ENCODE measurements at places on chromosomes 5 and 9.

DNA sequence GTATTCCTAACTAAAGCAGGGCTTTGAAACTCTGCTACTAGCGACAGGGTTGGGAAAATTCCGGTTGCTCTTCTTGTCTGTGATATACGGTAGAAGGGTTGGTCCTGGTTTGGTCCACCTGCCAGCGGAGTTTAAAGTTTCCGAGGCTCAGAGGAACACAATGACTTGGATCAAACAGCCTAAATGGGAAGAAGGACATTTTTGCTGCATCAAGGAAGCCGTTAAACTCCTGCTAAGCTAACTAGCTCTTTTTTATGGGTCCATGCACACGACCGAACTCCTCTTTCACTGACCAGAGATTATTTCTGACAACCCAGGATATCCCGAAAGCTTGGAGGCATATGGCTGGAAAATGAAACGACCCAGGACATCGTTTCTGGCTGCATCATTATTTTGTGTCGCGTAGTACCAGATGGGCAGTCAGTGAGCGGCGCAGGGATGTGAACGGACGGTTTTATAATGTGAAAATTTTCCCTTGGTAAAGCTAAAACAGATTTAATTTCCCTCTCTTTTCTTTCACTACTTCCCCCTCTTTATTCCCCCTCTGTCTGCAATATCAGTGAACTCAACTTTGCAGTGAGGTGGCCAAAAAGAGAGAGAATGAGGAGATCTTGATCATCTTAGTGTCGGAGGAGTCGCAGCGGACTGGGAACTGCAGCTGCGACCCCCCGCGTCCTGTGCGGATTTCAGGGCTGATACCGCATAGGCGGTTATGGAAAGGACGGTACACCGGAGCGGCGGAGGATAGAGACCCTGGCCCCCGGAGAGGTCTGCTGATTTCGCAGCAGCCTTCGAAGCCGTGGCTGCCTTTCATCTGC, at the start of gene LURAP1L:
TSS of gene LURAP1L (plus strand) at position 160 of the 818 bp plus-strand sequence. CDS start 696 bp downstream, outside the sequence.
- no peak for DNase-seq

GRCh38 chr9:19331877-19332276, 48.2 kb downstream of the RPS6 start:
- DNase-seq = no peak

DNA sequence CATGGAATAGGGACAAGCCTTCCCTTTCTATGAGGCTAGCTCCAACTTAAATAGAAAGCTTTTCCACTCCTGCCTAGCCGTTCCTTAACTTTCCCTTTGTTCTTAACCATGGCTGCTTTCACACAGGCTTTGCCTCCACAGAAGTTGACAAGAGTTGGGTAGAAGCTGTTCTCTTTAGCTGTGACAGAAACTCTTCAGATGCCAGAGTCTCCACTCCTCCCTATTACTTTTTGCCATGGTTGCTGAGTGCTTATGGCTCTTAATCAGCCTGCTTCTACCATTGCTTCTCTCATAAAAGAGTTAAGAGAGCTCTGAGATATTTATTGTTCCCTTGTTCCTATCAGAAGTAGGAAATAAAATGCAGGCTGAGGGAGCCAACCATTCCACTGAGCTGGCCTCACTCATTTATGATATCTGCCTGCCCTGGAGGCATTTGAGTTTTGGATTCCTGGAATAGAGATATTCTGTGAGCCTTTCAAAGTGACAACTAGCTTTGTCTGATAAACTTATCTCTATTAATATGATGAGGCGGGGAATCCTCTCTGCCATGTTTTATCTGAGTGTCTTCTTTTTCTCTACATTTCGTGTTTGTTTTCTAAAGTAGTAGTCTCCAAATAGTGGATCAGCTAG, 162.6 kb downstream of the DMAC1 start:
- no peak for DNase-seq

DNA sequence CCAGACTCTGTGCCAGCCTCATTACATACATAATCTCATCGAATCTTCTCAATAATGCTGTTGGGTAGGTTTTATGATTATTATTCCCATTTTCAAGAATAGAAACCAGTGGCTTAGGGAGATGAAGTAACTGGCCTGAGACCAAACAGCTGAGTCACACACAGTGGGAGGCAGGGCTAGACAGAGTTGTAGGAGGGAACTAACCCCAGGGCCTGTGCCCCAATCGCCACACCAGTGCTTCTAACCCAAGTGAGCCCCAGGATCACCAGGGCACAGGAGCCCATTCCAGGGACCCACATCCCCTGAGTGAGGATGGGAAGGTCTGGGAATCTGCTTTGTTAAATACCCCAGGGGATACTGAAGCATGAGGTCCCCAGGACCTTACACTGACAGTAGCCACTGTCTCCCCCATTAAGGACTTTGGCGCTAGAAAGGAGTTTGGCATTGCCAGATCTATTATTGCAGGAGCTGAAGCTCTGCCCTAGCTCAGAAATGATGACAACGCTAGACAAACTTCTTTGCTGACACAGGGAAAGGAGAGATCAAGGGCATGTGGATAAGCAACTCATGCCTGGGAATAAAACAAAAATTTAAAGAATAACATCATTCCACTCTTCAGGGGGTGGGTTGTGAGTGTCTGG, 63.8 kb upstream of the PPARGC1B start:
- no peak for DNase-seq

- DNase-seq = no peak
These were observed 577 bp downstream of the AP3S1 start for GRCh38 chr5:115842089-115842935.

DNA sequence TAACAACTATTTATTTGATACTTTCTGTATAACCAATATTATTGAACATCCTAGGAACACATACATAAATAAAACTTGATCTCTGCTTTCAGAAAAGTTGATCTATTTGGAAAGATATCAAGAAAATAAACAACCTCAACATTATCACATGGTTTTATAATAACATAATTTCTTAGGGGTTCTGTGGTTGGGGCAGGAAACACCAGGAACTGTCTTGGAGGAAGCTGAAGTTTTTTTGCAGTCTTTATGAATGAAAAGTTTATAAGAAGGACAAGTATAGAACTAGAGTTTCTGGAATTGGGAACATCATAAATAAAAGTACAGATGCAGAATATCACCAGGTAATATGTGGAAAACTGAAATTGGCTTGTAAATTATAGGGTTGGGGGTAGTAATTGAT, 296.1 kb downstream of the TAF11L14 start:
- no peak for DNase-seq

GRCh38 chr5:11675184-11675583, 229.1 kb downstream of the CTNND2 start:
- no peak for DNase-seq

DNA sequence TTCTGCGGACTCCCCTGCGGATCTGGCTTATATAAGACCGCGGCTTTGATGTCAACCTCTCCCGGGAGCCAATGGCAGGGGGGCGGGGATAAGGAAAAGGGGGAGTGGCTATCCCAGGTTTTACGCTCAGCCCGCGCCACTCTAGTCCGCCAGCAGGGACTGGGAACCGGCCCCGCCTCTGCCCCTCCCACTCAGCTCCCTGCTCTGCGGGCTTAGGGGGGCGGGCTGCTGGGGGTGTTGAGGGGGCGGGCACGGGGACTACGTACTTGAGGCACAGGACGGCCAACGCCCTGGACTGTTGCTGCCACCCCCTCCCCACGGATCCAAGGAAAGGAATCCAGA, at the start of gene HAND1:
TSS of gene HAND1 (minus strand) at position 4 of the 342 bp plus-strand sequence. CDS start 219 bp downstream, outside the sequence.
- DNase-seq = no peak

DNA sequence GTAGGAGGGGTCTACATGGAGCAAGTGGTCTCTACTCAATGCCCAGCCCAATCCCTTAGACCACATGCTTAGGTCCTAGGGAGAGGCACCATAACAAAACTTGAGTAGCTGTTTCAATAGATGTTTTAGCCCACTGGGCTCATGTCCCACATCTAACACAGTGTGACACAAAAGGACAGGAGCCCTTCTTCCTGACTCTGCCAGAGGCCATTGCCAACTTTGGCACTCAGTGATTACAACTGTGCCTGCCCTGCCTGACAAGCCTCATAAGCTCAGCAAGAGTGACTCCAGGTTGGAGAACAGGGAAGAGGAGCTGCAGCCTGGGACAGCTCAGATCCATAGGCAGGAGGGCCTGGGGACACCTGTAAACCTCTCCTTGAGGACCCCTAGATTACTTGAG, 230.8 kb downstream of the ENC1 start:
- DNase-seq = no peak

GRCh38 chr5:117973785-117974184, 1014.6 kb downstream of the DTWD2 start:
- DNase-seq = no peak

DNA sequence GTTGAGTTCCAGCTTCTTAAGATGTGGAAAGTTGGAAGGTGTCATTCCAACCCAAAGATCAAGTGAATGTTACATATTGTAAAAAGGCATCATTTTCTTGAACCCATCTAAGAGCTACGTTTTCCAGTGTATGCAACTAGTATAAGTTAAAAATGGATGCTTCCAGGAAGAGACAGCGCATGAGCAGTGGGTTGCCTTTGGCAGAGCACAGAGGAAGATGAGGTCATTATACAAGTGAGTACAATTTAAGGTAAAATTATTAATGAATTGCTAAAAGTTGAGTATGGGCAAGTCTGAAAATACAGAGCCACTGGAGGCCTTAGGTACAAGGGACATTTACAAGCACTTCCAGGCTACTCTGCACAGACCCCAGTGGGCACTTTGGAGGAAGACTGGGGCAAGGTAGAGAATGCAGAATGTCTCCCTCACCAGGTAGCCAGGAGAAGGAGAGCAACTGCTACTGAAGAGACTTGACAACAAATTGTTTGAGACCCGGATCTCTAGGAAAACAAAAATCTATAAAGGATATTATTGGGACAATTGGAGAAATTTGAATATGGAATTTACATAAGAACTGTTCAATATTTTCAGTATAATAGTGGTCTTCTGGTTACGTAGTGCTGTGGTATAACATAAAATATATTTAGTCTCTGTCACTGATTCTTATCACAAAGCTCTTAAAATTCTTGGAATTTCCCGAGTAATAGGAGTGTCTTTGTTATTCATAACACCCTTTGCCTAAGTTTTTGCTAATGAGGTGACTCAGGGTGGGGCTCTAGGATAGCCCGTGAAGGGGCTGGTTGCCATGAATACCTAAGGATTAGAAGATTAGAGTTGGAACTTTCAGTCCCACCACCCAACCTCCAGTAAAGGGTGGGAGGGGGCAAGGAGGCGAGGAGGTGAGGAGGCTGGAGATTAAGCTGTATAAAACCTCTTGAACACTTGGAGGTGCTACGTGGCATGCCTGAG, 129.9 kb upstream of the FER start:
- no peak for DNase-seq

- no peak for DNase-seq
These were observed 405.3 kb upstream of the RGMB start for GRCh38 chr5:98368141-98368540.

GRCh38 chr9:138022121-138022741, 144.6 kb downstream of the CACNA1B start:
- DNase-seq = no peak

GRCh38 chr5:180818677-180819341, 16.2 kb upstream of the MGAT1 start:
- no peak for DNase-seq

DNA sequence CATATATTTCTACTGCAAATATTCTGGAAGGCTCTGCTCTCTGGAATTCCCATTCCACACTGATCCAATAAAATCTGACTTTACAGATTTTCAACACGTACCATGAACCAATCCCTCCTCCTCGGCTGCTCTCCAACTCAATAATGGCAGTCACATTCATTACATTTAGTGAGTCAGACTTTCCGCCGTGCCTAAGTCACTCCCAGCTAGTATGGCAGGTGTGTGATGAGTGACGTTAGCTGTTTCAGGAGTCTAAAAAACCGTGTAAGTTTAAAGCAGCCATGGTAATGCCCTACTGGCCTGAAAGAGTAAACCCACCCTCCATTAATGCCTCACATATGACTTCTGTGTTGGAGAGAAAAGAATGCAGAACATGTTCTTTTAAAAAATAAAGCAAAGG, 3.3 kb downstream of the FBN2 start:
- no peak for DNase-seq

DNA sequence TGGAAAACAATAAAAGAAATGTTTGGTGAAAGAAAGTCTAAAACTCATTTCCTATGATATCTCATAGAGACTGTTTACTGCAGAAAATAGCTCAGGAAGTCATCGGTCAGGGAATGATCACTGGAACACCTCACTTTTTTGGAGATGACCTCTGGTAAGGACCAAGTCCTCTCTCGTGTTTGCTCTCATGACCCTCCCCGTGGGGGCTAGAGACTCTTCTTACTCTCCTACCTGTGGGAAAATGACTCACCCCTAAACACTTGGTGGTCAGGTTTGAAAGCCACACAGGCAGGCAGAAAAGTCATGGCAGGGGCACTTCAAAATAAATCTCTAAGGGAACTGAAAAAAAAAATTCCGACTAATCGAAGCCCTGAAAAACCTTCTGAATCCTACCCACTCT, 48.2 kb downstream of the FAM240B start:
- no peak for DNase-seq

- no peak for DNase-seq
These were observed 148.8 kb downstream of the IRX2 start for GRCh38 chr5:2602451-2603271.

- DNase-seq = peak; percentile 67
These were observed 893 bp upstream of the SH2D3C start for GRCh38 chr9:127779136-127779981.

DNA sequence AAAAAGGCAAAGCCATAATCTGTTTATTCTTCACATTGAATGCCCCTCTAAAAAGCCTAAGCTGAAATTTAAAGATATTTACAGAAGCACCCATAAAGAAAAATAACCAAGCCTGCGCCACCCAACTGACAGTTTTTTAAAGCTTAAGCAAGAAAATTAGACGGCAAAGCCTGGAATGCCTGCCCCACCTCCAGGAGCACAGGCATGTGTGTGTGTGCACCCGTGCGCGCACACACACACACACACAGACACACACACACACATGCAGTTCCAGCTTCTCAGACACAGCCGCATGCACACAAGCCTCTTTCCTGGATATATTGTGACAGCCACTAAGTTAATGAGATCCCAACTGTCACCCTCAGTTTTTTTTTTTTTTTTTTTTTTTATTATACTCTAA, 88.2 kb downstream of the FRMD3 start:
- no peak for DNase-seq

- no peak for DNase-seq
These were observed 193.3 kb downstream of the SMC2 start for GRCh38 chr9:104287253-104287878.

GRCh38 chr5:109939116-109939682, 249.5 kb downstream of the MAN2A1 start:
- no peak for DNase-seq

- DNase-seq = no peak
These were observed 201.7 kb downstream of the GADD45G start for GRCh38 chr9:89806371-89807100.

DNA sequence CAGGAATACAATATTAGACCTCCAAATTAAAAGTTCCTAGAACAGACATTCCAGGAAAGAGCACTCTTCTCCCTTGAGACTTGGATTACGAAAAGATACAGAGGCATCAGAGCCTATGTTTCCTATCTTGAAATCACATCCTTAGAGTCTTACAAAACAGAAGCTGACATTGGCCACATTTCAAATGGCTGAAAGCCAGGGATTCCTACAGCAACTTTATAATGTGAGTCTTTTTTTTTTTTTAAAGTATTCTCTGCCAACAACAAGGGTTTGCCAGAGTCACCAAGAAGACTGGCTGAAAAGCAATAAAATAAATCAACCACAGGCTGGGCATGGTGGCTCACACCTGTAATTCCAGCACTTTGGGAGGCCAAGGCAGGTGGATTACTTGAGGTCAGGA, 63.1 kb downstream of the TRPM6 start:
- DNase-seq = no peak
